Stimulated activated CD8-positive, alpha-beta memory T cell treated with anti-CD3 and anti-CD28 coated beads, Interleukin-7, amount 100 ng/mL, for 24 hours (primary cell): ENCODE measurements at places on chromosomes 1 and 21.

DNA sequence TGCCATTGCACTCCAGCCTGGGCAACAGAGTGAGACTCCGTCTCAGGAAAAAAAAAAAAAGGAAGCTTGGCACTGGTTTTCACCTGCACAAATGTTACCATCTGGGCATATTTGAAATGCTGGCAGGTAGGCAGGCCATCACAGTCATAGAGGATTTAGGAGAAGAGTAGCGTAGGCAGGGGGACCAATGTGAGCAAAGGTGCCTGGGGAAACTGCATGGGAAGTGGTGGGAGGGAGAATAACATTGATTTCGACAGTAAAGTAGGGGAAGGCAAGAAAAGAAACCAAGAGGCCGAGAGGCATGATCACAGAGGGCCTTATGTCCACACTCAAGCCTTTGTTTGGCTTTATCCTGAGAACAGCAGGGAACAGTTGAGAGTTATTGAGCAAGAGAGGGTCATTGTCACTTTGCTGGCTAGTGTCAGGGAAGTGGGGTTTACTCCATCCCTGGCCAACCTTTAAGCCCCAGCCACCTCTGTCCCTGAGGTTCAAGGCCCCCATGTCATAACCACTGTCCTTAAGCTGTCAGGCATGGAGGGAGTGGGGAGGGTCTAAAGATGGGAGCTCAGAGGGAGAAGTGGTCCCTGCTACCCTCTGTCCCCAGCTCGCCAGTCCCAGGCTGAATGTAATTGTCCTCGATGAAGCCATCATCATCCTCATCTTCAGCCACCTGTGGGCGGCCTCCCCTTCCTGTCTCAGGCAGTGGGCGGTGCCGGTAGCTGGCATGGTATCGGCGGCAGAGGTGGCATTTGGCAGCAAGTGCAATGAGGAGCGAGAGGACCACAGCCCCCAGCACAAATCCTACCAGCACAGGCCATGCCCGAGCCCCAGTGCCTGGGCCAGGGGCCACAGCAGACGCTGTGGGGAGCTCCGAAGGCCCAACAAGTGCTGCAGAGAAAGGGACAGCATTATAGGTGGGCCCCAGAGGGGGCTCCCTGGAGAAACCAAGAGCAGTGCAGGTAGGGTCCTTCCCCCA, 2.9 kb downstream of the C1orf210 start:
- DNase-seq: no peak

DNA sequence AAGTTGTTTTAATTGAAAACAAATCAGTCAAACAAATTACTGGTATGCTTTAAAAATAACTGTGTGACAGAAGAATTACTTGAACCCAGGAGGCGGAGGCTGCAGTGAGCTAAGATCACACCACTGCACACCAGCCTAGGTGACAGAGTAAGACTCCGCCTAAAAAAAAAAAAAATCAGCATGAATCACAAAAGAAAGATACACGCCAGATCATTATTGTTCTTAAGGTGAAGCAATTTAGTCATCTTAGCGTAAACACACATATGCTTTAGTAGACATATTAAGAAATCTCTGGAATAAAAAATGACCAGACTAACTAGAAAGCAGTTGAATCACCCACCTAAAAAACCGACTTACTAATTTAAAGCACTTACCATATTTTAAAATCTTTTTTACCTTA, 20.2 kb downstream of the RERE start:
- DNase-seq: no peak

DNA sequence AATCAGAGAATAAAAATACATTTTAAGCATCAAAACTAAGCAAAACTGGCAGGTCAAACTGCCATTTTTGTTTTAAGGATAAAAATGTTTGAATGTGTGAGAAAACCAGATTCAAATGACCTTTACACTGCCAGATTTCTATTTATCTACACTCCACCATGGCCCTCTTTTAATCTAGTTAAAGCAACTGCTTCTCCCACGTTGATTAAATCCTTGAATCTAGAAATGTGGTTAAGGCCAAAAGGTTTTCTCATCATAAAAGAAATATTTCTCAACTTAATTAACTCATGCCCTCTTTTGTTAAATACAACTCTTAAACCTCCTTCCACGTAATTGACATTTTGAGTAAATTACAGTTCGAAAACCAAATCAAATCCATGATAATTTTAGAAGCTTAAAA, 15.0 kb downstream of the EGLN1 start:
- no peak for DNase-seq

- DNase-seq: no peak
Observed at GRCh38 chr1:61078618-61079295, 3.6 kb upstream of the NFIA start.

- no peak for DNase-seq
Observed at GRCh38 chr1:168343566-168343965, 62.9 kb downstream of the TBX19 start.

- no peak for DNase-seq
Observed at GRCh38 chr1:96978444-96978843, 256.9 kb downstream of the PTBP2 start.

DNA sequence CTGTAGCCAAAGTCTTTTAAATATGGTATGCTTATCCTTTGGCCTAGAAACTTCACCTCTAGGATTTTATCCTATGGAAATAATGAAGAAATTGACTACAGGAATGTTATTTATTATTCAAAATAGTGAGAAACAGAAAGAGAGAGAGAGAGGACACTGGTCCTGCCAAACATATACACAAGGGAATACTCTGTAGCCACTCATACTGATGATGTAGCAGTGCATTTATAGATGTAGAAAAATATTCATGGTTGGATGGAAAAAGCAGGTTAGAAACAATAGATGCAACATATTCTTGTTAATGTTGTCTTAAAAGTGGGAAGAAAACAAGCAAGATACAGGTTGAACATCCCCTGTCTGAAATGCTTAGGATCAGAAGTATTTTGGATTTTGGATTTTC, 22.2 kb upstream of the EPHB2 start:
- DNase-seq: no peak

- DNase-seq: no peak
Observed at GRCh38 chr1:85555867-85556573, 24.5 kb upstream of the CCN1 start.

- no peak for DNase-seq
Observed at GRCh38 chr1:167808690-167809089, 86.9 kb downstream of the MPZL1 start.

- no peak for DNase-seq
Observed at GRCh38 chr1:119139403-119139802, 1.1 kb downstream of the WARS2 start.
